ENCODE measurements at places on chromosomes 2 and 18.

DNA sequence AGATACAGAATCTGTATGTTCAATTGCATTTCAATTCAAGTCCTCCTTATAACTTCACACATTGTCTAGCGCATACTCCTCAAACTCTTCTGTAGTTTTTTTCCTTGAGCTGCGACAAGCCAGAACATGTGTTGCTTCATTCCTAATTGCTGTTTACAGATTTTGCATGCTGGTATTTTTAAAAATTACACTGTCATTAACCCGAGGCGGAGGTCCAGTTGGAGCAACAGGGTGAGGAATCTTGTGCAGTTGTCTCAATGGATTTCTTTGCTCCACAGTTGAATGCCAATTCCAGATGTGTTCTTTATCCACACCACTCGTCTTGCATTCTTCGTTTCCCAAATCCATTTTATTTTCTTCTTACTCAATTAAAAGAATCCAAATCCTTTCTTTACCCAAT lies 16.4 kb upstream of the SERPINB13 start:
- DNase-seq, result no peak

- no peak for DNase-seq
These were observed 13.4 kb downstream of the CNOT9 start for GRCh38 chr2:218582076-218582475.

DNA sequence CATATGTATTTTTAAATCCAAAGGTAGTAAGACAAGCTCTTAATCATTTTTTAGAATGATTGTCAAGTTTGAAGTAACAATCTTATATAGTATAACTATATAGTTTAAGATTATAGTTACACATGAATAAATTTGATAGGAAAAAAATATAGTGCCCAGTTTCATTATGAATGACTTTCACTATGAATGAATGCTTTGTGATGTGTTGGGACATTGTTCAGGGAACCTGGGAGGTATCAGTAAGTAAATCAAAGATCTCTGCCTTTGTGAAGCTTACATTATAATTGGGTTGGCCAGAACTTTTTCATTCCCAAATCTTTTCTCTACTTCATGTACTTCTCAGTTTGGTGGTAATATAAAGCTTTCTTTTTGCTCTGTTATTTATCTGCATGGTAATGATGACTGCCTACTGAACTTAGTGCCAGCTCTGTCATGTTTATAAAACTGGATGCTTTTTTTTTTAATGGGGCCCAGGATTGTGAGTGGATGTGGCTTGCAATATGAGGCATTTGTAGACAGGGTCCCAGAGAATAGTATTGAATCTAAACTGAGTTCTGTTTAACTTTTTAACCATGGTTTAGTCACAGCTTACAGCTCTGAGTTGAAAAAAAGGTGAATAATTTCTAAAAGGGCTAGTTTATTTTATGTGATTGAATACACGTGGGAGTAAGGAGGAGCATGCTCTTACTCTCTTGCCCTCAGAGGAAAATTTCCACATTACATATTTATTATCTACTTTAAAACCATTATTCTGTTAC lies 23.3 kb downstream of the GLS start:
- DNase-seq, result no peak

DNA sequence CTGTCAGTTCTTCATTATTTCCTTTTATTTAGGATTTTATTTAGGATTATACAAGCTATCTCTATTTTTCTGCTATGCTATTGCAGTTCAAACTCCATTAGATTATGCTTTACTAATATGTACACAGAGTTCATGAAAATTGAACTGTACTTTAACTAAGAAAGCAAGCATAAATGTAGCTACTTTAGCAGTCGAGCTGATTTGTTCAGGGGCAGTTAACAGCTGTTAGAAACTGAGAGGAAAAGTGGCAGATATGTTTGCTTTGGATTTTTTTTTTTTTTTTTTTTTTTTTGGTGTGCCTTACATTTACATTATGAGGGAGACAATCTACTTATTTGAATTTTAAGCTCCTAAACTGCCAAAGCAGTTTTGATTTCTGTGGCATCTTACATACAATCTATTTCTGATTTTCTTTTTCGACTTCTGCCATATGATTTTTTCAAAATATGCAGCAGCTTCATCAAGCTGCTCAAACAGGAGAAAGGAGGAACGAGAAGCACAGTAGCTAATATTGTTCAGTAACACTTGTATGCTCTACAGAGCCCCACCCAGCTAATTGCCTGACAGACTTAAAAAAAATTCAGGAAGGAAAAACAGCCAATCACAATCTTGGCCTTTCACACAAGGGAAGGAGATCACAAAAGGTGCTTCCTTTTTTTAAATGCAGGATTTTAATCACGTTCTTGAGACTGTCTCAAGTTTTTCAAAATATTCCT lies 233.4 kb upstream of the SIX3 start:
- DNase-seq, result no peak

DNA sequence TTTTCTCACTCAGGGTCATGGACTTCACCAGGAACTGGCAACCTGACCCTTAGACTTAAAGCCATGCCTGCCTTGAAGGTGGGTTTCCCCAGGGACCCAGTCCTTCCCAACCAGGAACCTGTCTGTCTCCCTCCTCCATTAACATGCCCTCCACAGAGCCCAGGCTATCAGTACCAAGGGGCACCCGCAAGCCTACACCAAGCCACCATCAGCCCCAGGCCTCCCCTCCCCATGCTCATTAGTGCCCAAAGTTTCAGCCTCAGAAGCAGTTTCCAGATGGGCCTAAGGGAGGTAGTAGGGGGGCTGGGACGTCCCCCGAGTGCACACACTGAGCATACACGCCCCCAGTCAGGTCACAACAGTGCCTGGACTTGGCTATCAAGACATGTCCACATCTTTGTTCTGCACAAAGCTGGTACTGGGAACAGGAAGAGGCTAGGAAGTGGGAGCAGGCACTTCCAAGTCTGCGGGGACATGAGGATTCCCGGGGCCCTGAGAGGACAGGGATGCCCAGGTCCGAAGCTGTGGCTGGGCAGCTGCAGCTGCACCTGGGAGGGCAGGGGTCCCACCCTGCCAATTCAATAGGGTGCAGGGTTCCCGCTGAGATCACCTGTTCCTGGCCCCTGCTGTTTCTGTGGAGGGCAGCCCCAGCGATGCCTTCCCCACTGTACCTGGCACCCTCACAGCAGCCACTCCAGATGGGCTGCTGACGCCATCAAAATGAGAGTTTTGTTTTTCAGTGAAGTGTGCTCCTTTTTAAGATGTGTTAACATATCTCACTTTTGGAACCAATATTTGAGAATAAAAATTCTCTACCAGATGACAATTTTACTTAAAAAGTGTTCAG lies 731.4 kb downstream of the NR4A2 start:
- DNase-seq, result no peak

Data from cardiac septum (tissue), 1 donor.